NCI-H526 (cell line): ENCODE measurements at places on chromosomes 5 and 9.

DNA sequence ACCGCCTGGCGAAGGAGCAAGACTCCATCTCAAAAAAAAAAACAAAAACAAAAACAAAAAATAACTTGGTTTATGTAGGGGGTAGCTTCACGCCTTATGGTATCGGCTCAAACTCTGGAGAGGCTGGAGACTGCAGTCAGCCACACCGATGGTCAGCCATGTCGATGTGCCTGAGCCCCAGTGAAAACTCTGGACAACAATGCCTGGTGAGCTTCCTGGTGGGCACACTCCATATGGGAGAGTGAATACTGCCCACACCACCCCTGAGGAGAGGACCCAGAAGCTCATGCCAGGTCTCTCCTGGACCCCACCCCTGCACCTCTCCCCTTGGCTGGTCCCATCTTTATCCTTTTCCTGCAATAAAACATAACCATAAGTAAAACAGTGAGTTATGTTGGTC, 19.6 kb downstream of the IPPK start:
- no peak for DNase-seq

DNA sequence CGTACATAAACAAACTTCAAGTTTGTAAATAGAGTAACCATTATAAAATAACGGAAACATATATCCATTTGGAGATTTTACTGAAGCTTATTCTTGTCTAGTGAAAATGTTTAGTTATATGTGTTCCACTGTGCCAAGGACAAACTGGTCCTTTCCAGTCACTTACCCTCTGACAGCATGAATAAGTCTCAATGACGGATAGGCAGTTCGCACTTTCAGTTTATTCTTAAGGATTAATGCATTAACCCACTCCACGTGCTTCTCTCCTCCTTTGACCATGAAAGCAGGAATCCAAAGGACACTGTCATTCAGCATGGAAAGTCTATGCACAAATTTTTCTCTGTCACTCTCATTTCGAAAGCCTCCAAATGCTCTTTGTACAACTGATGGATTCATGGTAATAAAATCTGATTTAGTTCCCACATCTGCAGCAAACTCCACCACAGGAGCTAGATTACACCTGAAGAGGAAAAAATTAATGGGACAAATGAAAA, 47.1 kb downstream of the ST8SIA4 start:
- no peak for DNase-seq

DNA sequence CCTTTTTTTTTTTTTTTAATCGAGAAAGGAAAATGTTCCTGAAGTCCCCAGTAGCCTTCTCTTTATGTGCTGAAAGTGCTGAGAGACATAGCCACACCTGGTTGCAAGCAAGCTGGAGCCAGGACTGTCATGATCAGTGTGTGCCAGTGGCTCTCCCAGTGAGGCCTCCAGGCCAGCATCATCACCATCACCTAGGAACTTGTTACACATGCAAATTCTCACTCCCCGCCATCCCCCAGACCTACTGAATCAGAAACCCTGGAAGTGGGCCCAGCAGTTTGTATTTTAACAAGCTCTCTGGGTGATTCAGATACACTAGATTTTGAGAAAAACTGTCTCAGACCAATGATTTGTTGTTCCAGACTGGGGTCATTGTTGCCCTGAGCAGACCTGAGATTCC, 181.9 kb upstream of the GLRA1 start:
- peak; percentile 63 for DNase-seq

DNA sequence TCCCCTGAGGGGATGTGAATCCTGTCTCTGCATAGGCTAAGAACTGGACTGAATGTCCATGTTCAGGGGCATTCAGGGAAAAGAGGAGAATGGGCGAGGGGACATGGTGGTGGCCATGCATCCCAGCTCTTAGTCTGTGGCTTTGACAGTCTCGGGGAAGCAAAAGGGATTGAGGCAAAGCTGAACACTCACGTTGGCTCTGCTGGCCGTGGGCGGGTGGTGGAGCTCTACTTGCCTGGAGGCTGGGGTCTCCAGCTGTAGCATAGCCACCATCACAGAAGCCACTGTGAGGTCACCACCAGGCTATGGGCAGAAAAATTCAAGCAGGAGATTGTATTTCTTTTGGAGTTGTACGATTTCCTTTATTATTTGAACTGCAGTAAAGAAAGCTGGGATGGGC, 4.1 kb downstream of the GARIN3 start:
- DNase-seq = no peak

- DNase-seq = peak; percentile 71
Measured at GRCh38 chr5:38809388-38810359, 36.1 kb upstream of the OSMR start.

- no peak for DNase-seq
Measured at GRCh38 chr5:3265936-3266335, 329.7 kb upstream of the IRX1 start.

GRCh38 chr9:135810806-135811575, 96.4 kb downstream of the CAMSAP1 start:
- no peak for DNase-seq

GRCh38 chr5:146165460-146165859, 17.0 kb downstream of the LARS1 start:
- DNase-seq = no peak

DNA sequence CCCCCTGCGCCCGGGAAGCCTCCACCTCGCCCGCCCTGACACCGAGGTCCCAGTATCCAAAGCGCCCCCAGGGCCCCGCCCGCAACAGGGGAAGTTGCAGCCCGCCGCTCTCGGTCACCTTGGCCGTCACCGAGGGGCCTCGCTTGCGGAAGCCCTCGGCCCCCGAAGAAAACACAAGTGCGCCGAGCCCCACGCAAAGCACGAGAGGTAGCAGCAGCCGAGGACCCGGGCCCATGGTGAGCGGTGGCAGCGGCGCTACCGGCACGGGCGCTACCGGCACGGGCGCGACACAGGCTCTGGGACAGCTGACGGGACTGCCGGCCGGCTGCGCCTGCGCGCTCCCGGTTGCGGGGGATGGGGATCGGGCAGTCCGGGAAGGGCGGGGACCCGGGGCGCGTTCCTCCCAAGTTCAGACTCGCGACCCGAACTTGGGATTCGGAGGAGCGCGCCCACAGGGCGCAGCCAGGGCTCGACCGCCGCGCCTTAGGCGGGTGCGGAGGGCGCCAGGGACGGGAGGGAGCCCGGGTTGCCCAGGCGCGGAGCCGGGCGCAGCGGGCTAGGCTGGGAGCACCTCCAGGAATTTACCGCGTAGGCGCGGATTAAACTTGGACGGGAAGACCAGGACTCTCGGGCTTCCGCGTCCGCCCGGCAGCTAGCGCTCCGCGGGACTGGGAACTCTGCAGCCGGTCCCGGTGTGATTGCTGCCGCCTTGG, at the start of gene PPIC:
Gene PPIC, minus strand, starts transcription at position 335 of the 713 bp plus-strand sequence. Its CDS starts 100 bp downstream, at position 235.
- DNase-seq = peak; percentile 37

DNA sequence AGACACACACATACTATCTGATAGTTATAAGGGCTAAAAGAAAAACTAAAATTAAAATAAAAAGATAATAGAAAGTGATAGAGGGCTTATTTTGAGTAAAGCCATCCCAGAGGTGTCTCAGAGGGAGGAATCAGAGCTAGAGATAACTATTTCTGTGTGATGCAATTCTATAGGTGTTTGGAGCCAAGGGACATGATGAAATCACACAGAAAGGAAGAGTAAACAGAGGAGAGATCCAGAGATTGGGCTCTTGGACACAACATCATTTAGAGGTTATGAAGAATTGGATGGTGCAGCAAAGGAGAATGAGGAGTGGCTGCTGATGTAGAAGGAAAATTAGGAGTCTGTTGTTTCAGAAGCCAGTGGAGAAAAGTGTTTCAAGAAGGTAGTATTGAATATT, 393.5 kb downstream of the DIRAS2 start:
- no peak for DNase-seq

GRCh38 chr9:133830310-133830709, 92.2 kb upstream of the SARDH start:
- DNase-seq = no peak

GRCh38 chr5:134541736-134542376, 16.4 kb downstream of the JADE2 start:
- DNase-seq = no peak

GRCh38 chr5:67437905-67438845, 241.6 kb upstream of the CD180 start:
- DNase-seq = no peak
